Stimulated activated naive CD4-positive, alpha-beta T cell treated with Interleukin-2 at 50 U/mL for 16 hours (primary cell): ENCODE measurements at places on chromosomes 11 and 22.

DNA sequence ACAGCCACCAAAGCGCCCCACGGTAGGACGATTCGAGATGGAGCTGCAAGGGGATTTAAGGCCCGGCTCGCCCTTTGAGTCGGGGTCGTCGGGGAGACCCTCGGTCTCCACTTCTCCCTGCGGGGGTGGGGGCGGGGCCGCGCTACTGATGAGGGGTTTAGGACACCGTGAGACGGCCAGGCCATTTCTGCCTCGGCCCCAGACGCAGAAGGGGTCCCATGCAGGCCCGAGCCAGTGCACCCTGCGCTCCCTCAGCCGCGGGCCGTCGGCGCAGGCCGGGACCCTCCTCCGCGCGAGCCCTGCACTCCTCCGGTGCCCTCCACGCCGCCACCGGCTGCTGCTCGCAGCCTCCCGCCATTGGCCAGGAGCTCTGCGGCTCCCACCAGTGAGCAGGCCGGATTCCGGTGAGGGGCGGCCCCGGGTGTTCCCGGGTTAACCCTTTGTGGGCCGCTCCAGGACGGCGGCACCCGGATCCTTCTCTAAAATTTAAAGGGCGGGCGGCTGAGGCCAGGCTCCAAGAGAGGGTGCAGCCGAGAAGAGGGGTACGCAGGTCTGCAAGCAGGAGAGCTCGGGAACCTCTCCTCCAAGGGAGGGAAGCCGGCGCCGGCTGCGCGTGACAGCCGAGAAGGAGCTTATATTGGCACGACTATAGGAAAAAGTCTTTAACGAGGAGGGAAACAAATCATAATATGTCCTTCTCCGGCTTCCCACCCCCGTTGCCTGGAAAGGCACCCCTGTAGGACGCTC lies 18.0 kb downstream of the CREB3L1 start:
- peak; percentile 67 for DNase-seq

GRCh38 chr22:29503811-29504372 lies 23.9 kb downstream of the NEFH start:
- no peak for DNase-seq

DNA sequence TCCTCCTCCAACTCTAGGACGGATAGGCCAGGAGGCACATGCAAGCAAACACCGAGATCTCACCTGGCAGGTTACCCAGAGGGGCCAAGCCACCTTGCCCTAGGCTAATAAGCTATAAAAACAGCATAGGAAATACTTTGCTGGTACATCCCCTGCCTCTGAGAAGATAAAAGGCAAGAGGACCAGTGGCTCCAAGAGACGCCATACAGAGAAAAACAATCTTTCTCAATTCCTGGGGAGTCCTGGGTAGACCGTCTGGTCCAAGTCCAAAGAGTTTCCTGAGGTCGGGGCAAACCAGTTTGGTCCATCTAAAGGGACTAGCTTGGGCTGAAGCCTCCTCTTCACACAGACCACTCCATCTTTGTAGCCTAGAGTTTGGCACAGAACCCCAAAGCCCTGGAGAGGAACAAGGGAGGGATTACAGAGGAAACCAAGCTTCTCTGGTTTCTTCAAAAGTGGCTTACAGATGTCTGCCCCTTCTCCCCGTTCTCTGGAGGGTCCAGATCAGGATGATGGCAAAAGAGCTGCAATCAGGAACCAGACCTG lies 40.4 kb downstream of the NUMA1 start:
- DNase-seq, result no peak

DNA sequence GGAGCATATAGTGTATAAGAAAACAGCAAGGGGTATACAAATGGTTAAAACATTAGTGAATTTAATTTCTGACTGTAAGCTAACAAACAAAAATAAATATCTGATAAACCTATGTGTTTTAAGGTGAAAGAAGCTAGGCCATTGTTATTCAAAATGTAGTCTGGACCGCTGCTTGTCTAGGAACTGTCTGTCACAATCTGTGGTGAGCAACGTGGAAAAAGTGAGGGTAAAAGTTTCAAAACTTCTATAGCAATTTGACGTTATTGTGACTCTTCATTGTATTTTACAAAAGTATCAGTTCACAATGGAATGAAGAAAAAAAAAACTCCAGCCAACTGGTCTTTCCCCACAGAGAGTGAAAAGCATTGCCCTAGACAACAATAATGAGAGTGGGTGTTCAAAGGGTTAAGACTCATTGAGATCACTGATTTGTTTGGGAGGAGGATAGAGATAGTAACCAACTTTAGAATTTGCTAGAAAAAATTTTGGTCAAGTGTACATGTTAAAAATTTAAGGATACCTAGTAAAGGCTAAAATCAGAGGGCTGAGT lies 79.1 kb downstream of the UVRAG start:
- DNase-seq, result no peak

DNA sequence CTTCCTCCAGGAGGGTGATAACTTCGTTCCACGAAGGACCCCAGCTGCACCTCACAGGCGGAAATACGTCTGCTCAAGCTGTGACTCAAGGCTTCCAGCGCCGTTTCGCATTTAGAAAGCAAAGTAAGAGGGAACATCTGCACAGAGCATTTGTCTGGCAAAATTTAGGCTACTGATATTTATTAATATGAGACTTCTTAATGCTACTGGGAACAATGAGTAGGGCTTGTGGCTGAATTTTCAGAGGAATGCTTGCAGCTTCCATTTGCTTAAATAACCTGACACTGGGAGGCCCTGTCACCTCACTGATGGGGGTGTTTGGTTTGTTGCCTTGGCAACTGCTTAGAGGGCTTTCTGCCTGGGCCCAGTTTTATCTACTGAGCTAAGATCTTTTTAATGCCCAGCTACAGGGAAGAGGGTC lies 14.7 kb upstream of the ST14 start:
- no peak for DNase-seq

- DNase-seq, result no peak
These were observed 89.8 kb downstream of the ATG16L2 start for GRCh38 chr11:72904016-72904415.

GRCh38 chr11:78753297-78753696 lies 178.6 kb upstream of the NARS2 start:
- DNase-seq, result no peak

- no peak for DNase-seq
These were observed 55.7 kb downstream of the ARHGAP8 start for GRCh38 chr22:44807915-44808690.

DNA sequence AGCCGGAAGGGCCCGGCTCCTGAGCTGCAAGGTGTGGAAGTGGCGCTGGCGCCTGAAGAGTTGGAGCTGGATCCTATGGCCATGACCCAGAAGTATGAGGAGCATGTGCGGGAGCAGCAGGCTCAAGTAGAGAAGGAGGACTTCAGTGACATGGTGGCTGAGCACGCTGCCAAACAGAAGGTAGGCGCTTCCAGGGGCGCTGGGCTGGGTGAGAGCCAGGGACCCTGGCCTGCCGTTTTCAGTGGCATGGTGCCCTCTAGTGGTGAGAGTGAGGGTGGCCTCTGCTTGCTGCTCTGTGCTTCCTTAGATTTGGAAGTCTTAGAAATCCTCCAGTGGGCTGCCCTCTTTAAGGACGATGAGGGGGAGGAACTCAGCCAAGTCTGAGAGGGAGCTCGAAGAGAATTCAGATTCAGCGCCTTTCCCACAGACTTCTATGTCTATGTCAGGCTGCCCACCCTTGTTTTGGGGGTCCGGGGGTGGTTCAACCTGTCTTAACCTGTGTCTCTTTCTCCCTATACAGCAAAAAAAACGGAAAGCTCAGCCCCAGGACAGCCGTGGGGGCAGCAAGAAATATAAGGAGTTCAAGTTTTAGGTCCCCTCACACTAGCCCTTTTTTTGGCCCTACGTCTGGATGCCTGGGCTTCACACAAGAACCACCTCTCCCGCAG lies 1.8 kb upstream of the PACS1 start:
- DNase-seq, result peak; percentile 60

- no peak for DNase-seq
These were observed 398.1 kb upstream of the API5 start for GRCh38 chr11:42913731-42914130.

GRCh38 chr11:19719960-19720359 lies 7.3 kb downstream of the NAV2 start:
- no peak for DNase-seq

DNA sequence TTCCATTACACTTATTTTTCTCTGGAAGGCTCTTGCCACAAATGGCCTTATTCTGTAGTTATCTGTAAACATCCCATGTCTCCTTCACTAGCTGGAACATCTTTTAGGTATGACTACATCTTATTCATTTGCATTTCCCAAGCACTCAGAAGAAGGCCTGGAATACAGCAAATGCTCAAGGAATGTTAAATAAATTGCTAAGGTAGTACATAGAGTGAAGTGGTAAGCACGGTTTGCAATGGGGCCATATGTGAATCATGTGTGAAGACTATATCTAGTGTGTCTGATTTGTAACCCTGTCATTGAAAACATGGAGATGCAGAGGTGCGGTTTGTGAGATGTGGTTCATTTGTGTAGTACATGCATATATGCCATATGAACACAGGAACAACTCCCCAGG lies 33.5 kb downstream of the GDPD4 start:
- DNase-seq, result no peak

DNA sequence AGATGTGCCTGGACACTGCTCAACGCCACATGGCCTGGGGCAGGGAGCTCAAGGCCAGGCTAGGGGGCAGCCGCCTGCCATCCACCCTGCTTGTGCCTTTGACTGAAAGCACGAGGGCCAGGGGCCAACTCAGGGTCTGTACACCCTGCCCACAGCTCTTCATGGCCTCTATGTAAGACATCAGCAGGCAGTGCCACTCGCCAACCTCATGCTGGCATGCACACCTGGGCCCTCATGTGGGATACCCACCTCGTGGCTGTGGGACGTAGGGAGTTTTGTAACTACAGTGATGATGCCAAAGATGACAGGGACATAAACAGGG lies 25.6 kb downstream of the TBX1 start:
- no peak for DNase-seq

- no peak for DNase-seq
These were observed 164.4 kb downstream of the TEAD1 start for GRCh38 chr11:12838463-12839123.

GRCh38 chr11:15275141-15275540 lies 160.4 kb downstream of the INSC start:
- no peak for DNase-seq

GRCh38 chr22:47604563-47604962 lies 842.1 kb downstream of the TBC1D22A start:
- no peak for DNase-seq

DNA sequence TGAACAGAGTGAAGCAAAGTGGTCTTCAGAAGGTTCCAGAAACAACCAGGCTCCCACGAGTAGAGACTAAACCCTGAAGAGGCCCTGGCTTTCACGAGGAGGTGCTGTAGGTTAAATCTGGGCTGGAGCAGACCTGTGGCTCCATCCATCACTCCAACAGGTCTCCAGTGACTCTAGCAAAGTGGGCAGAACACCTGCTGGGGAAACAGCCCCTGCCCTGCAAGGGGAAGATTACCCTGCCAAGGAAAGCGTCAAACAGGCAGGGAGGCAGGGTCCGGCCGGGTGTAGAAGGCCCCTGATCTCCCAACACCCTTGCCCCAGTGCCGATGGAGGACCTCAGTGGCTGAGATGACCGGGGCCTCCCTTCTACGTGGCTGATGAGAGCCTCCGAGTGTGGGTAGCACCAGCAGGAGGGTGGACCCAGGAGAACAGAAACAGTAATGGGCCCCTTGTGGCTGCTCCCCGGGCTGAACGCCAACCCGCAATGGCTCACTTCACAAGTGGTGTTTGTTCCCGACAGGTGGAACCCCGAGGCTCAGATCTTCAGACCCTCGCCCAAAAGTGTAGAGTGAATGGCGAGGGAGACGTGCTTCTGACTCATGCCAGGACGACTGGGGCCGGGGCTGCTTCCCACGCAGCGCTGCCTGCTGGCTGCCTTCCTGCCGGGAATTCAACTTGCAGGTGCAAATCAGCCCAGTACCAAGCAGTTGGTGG lies 112.0 kb downstream of the SHANK2 start:
- no peak for DNase-seq

- DNase-seq, result no peak
These were observed 56.7 kb upstream of the RCN1 start for GRCh38 chr11:32034149-32034548.
